ENCODE measurements at places on chromosomes 4 and X. TPM values are rescaled to one million over a fixed set of nuclear protein-coding genes. Genes with fewer than 3 reads are reported as not detected.

DNA sequence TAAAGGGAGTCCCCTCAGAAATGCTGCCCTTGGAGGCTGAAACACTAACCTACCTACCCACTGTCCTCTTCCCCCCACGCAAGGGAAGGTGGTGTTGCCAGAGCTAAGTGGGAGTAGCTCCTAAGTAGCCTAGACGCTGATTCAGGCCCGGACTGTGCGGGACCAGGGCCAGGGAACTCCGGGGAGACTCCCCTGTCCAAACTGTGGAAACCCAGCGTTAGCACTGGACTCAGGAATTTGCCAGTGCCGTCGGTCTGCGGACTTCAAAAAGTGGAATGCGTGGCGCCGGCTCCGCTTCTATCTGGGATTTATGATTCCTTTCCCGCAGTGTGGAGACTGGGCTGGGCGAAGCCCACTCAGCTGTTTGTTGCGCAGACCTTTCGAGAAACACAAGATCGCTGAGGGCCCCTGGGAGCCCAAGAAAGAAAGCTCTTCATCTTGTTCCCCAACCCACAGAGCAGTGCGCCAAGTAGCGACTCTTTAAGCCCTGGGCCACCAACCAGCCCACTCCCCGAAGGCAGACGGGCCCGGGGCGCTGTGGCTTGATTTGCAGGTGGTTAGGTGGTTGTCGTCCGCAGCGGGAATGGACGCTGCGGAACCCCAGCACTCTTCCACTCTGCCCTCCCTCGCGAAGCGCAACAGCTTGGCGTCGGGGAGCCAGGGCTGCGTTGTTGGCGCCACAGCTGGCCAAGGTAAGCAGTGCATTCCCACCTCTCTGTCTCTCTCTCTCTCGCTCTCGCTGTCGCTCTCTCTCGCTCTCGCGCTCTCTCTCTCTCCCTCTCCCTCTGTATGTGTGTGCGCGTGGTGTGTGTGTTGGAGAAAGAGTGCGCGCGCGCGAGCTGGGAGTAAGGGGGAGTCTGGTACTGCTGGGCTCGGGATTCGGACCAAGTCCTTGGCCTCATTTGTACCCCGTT lies 2.0 kb downstream of the TMEM255A start:
- peaks cover 65% of the 10 kb centered on the region for H3K27me3 ChIP-seq
- H3K4me3 ChIP-seq, result peak overlapping the region; percentile 83
- H3K36me3 ChIP-seq, result peaks cover 1% of the 10 kb centered on the region
- DNase-seq, result peak; percentile 72

- DNase-seq, result peak; percentile 86
- peak overlapping the region; percentile 40 for H3K4me3 ChIP-seq
- peaks cover 40% of the 10 kb centered on the region for H3K4me1 ChIP-seq
- peak overlapping the region; percentile 48 for H3K27ac ChIP-seq
- no peaks in the 10 kb centered on the region for H3K27me3 ChIP-seq
Observed at GRCh38 chr4:110193822-110194761, 4.3 kb downstream of the ELOVL6 start.

The USP51 gene
- total RNA-seq, result 1.8 TPM

DNA sequence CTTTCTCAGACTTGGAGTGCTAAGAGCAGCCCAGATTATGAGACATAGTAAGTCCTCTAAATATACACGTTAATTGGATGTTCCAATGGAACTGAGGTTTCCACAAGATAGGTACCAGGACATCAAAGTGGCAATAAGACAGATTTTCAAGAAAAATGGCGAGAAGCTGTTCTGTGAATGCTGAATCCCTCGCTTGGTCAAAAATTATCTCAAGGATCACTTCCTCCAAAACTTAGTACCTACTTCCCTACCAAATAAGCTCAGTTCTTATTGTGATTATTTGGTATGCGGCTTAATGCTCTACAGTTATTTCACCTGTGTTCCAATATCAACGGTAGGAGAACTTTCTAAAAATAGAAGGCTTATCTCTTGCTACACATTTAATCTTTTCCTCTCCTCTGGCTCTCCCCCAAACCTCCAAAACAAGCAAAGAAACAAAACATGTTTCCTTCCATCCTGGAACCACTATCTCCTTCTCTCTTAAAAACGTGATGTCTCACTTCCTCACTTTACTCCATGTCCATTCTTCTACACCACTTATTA lies 14.7 kb downstream of the PDGFC start:
- H3K27ac ChIP-seq, result no peak overlapping the region
- H3K27me3 ChIP-seq, result no peaks in the 10 kb centered on the region
- H3K4me1 ChIP-seq, result no peaks in the 10 kb centered on the region
- no peak for DNase-seq

The WNK3 gene
- total RNA-seq, result 0.07 TPM

- no peak overlapping the region for H3K4me3 ChIP-seq
- no peak overlapping the region for H3K27ac ChIP-seq
Observed at GRCh38 chr4:107037199-107037584, 1.1 kb upstream of the DKK2 start.

- no peak overlapping the region for H3K27ac ChIP-seq
- peaks cover 3% of the 10 kb centered on the region for H3K36me3 ChIP-seq
- no peak for DNase-seq
- H3K4me1 ChIP-seq, result peaks cover 10% of the 10 kb centered on the region
- H3K4me3 ChIP-seq, result no peak overlapping the region
- no peaks in the 10 kb centered on the region for H3K27me3 ChIP-seq
Observed at GRCh38 chrX:149531599-149531998, 9.2 kb upstream of the EOLA1 start.

The PNCK gene
- total RNA-seq, result not detected

GRCh38 chrX:81392396-81392795 lies 190.5 kb downstream of the SH3BGRL start:
- H3K27me3 ChIP-seq, result no peaks in the 10 kb centered on the region
- no peak overlapping the region for H3K4me3 ChIP-seq
- DNase-seq, result no peak

GRCh38 chr4:40963897-40964478 lies 214.2 kb downstream of the NSUN7 start:
- peaks cover 2% of the 10 kb centered on the region for H3K27me3 ChIP-seq
- H3K4me3 ChIP-seq, result no peak overlapping the region
- H3K27ac ChIP-seq, result no peak overlapping the region

GRCh38 chr4:73772363-73772762 lies 32.0 kb downstream of the CXCL8 start:
- no peaks in the 10 kb centered on the region for H3K36me3 ChIP-seq
- no peaks in the 10 kb centered on the region for H3K27me3 ChIP-seq
- no peak overlapping the region for H3K27ac ChIP-seq
- no peak overlapping the region for H3K4me3 ChIP-seq
- DNase-seq, result no peak

The RNF175 gene
- total RNA-seq, result not detected

- H3K36me3 ChIP-seq, result no peaks in the 10 kb centered on the region
- DNase-seq, result no peak
- H3K4me3 ChIP-seq, result no peak overlapping the region
- H3K4me1 ChIP-seq, result no peaks in the 10 kb centered on the region
- no peak overlapping the region for H3K27ac ChIP-seq
Observed at GRCh38 chrX:1899841-1900240, 285.0 kb downstream of the ASMT start.

DNA sequence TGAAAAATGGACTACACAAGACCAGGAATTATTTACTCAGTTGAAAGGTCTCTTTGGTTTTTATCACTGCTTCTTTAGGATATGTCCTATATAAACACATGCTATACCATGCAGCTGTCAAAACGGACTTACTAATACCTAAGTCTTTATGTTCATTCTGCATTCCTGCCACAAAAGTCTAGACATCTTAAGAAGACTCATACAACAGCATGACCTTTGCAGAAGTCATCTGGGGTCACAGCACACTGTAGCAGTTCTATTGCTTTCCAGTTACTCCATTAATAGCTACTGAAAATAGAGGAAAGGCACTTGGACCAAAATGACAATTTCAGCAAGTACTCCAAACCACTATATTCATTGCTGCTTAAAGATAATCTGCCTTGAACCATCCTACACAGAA lies 53.2 kb downstream of the DDX60 start:
- peaks cover 3% of the 10 kb centered on the region for H3K4me1 ChIP-seq
- H3K27me3 ChIP-seq, result no peaks in the 10 kb centered on the region
- H3K27ac ChIP-seq, result no peak overlapping the region
- H3K36me3 ChIP-seq, result peaks cover 82% of the 10 kb centered on the region

The TKTL2 gene
- not detected for total RNA-seq

The AP1AR gene
- 10.0 TPM for total RNA-seq

DNA sequence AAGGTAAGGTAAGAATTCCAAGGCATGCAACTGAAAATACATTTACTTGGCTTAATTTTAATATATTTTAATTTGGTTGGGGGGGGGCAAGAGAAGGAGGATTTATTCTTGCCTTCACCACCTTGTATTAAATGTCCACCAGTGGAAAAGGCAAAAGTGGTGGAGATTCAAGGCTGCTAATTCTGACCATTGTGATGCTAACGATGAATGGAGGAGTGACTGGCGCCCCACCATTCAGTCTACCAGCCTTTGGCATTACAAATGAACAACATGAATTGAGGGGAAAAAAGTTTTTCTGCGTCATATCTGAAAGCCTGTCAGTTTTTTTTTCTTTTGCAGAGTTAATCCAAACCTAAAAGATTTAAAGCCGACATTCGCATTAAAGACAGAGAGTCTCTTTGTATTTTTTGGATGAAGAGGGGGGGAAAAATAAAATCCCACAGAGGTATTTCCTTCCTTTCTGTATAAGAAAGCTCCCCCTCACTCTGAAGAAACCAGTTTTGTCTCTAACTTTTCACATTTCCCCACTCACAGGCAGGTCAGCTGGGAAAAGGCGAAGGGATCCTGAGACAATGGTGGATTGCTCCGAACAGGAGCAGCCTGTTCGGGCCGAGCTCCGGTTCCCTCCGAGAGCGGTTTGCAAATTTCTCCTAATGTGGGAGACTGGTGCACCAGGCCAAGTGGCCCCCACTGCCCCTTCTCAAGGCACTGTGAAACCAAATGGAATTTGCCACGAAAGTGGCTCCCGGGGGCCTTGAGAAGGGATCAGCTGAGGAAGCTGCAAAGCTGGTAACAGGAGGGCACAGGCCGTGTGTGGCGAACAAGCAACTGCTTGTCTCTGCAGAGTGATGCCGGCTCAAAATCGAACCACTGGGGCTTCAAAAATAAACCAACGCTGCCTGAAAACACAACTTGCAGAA lies 28.1 kb downstream of the SHISA3 start:
- no peak for DNase-seq
- no peak overlapping the region for H3K27ac ChIP-seq
- peaks cover 9% of the 10 kb centered on the region for H3K36me3 ChIP-seq
- H3K4me1 ChIP-seq, result no peaks in the 10 kb centered on the region
- H3K27me3 ChIP-seq, result no peaks in the 10 kb centered on the region
- no peak overlapping the region for H3K4me3 ChIP-seq

Measured in activated CD4-positive, alpha-beta T cell treated with anti-CD3 and anti-CD28 coated beads, Interleukin-2, amount 10 ng/mL, durations not matched to agents 7 days and 5 days (primary cell).